Activated CD8-positive, alpha-beta memory T cell treated with anti-CD3 and anti-CD28 coated beads for 48 hours (primary cell): ENCODE measurements at places on chromosomes 4 and X.

DNA sequence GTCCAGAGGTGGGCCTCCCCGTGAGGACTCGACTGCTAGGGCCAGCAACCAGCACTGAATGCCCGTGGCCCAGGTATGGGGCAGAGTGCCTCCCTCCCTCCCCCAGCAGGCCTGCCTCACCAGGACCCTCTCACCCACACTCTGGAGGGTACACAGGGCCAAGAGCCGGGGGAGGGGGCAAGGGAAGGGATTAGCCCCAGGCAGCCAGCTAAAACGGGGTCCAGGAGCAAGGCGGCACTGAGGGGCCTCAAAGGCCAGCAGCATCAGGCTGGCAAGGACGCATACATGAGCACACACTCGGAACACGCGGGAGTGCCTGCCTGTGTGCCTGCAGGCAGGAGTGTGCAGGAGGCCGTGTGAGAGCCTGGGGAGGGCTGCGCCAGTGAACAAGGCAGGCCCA lies 18.3 kb upstream of the DUSP9 start:
- no peak for DNase-seq

GRCh38 chrX:11180571-11180970 lies 69.4 kb downstream of the HCCS start:
- no peak for DNase-seq

DNA sequence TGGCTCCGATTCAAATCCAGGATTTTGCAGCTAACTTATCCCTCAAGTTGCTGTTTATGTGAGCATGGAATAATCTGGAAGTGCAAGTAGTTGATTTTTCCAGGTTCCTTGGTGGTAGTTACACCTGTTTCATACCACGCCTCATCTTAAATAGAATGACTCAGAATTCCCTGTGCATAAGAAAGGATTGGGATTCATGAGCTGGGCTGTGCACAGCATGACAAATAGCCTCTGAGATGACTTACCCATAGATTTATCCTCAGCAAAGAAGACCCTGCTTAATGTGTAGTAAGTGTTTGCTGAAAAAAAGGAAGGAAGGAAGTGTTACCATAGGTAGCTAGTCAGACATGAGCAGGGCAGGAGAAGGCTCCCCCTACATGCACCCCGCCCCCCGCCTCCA lies 777.7 kb upstream of the ADGRL3 start:
- no peak for DNase-seq

GRCh38 chr4:182795446-182796238 lies 121.5 kb downstream of the DCTD start:
- DNase-seq, result no peak

- no peak for DNase-seq
Measured at GRCh38 chr4:162891788-162892707, 274.6 kb downstream of the NAF1 start.

GRCh38 chr4:158814636-158815330 lies 46.0 kb downstream of the FNIP2 start:
- no peak for DNase-seq

DNA sequence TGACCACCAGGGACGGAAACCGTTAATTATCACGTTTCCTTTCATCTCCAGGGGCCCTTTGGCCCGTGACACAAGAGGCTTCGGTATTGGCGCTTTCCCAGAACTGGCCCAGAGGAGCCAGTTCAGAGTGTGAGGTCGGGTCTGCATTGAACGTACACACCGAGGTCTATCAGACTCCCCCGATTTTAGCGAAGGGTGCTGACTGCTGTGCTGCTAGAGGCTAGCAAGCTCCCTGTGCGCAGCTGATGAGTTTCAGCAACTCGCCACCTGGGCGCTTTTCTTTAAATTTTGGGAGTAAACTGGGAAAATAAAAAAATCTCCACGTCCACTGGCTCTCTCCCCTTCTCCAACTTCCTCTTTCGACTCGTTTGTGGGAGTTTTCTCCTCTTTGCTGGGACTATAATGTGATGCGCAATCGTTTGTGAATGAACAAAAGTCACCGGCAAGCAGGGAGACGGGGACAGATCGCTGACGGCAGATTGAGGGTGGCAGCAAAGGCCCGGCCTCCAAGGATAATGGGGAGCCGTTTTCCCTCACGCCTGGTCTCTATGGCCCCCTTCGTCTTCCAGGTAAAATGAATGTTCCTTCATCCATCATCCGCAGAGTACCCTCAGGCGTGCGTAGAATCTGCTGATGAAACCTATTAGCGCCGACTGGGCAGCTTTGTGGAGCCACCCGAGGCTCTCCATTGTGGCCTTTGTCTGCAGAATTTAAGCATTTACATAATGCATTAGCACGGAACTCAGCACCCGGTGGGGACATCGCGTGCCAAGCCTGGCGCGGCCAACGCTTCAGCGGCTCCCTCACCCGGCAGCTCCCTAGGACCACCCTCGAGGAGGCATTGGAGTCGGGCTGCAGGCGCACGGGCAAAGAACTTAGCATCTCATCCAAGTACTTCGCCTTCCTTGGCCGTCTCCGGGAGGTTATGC lies 1.6 kb upstream of the LRAT start:
- DNase-seq, result no peak

DNA sequence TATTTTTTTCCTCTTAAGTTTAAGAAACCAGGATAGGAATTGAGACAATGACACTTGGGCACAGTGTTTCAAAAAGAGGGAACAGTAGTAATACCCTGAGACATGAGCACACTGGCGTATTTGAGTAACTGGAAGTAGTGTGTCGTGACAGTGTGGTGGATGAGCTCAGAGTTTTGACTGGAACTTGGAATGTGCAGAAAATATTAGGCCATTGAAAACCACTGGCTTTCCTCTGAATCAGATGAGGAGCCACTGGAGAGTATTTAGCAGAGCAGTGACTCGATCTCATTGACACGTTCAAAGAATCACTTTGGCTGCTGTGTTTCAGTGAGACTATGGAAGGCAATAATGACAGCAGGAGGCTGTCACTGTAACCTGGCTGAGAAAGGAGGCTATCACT lies 1531.2 kb downstream of the STIM2 start:
- DNase-seq, result no peak

DNA sequence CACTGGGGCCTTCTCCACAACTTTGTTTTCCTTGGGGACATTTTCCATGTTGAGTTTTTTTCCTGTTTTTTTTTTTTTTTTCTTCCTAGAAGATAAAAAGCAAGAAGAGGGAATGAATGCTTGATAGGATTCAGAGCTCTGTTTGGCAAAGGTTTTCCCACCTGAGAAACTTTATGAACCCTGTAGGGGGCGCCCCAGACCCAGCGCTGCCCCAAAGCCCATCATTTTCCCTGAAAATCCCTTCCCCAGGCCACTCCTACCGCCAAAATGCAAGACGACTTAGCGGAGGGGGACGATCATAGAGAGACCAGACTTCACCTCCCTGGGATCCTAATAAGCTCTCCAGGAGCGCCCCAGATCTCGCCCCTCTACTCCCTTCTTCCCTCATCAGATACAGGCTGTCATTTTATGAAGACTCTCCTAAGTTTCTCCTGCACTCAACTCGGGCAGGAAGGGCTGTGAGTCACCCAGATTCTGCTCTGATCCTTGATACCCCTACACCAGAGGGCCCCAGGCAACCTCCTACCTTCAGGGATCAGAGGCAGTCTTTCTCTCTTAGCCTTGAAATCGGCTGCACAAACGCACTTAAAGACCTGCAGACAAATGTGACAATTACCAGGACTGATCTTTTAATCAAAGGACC lies 1.4 kb downstream of the BEX5 start:
- no peak for DNase-seq

DNA sequence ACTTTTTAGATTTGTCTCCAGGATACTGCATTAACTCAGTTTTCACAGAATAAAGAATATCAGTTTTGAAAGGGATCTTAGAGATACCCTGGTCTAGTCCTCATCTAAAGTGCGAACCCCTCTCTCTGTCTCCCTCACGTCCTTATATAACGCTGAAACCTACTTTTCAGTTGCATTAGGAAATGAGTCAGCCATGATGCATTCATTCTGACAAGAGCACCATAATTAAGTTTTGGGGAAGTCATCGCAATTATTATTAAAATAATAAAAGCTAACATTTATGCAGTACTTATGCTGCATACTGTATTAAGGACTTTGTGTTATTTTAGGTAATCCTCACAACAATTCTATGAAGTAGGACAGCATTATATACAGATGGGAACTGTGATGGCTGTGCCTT lies 116.1 kb downstream of the REELD1 start:
- DNase-seq, result no peak

GRCh38 chr4:110007217-110007616 lies 94.5 kb downstream of the EGF start:
- no peak for DNase-seq

- no peak for DNase-seq
Measured at GRCh38 chrX:2521092-2521926, 20.5 kb upstream of the DHRSX start.

- DNase-seq, result no peak
Measured at GRCh38 chr4:105166066-105166465, 19.4 kb downstream of the TET2 start.

GRCh38 chr4:118398226-118399090 lies 45.7 kb upstream of the PRSS12 start:
- no peak for DNase-seq

- no peak for DNase-seq
Measured at GRCh38 chr4:186932631-186933187, 209.1 kb upstream of the FAT1 start.

DNA sequence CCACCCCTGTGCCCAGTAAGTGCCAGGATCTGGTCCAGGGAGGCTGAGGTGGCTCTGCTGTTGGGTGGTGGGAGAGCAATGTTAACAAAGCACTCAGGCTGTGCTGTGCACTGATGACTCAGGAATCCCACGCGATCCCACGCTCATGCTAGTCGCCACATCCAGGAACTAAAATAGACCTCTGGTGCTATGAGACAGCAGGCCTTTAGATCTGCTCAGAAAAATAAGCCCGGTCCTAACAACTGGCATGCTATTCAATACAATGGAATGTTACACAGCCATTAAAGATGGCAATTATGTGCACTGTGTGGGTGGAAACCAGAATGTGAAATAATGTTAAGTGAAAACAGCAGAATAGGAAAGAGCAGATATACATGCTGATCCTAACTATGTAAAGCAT lies 26.0 kb downstream of the ARL13A start:
- no peak for DNase-seq

- no peak for DNase-seq
Measured at GRCh38 chr4:88178626-88179231, 20.3 kb upstream of the ABCG2 start.

GRCh38 chr4:165740911-165741310 lies 132.1 kb upstream of the TLL1 start:
- no peak for DNase-seq

DNA sequence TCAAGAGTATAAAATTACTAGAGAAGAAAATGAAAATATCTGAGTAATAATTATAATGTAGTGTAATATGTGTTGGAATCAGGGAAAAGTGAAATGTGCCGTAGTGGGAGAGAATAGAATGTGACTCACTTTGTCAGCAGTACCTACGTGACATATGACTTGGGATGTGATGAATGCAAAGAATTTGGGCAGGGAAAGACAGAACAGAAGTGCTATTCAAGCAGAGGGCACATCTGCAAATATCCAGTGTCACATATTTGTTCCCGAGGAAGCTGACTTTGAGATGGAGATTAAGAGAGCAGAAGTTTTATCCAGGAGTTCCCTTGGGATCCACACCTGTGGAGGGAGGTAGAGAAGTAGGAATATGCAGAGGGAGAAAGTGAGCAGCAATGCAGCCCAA lies 69.3 kb upstream of the HS3ST1 start:
- DNase-seq, result no peak

DNA sequence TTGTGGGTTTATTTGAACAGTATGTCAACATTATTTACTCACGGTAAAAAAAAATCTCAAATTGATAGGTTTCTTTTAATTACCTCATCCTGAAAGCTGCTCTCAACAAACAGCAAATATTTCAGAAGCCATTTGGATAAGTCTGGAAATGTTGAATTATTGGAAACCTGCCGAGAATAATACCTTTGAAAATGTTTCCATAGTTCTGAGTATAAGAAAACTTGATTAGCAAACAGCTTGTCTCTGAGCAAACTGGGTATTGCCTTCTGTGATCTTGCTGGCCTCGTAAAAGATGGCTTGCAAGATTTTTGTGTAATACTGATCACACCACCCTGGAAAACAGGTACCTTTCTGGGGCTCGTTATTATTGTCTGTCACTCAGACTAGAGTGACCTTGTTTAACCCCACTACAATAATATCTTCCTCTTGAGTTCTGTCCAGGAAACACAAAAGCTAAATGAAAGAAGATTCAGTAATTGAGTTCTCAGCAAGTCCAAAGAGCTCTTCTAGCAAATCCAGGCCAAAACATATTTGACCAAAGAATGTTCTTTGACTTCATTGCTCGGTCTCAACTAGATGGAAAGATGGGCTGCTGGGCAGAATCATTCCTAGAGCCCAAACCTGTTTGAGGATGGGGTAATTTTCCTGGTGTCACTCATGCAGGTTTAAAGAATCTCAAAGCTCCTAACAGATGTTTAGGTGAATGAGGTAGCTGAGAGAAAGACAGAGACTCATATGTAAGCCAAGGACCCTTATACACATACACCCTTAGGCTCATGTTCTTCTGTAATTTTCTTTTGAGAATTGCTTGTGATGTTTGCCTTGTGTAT lies 255.6 kb upstream of the JADE1 start:
- no peak for DNase-seq
